A549 (cell line): ENCODE measurements at places on chromosomes 16 and 17.

DNA sequence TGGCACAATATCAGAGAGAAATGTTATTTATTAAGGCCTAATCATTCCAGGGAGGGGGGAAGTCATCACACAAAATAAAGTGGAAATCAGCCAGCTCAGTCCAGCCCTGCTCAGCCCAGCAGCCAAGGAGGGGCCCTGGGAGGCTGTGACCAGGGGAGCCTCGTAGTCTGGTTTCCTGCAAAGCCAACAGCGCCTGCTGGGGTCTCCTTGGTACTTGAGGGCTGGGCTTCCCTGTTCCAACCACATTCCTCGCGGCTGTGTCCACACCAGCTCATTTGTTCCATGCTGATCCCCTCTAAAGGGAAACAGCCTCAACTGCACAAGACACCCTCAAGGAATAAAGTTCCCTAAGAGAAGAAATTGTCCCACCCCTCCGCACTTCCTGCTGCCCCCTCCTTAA lies 154.0 kb downstream of the TMEM132E start:
- DNase-seq = no peak

DNA sequence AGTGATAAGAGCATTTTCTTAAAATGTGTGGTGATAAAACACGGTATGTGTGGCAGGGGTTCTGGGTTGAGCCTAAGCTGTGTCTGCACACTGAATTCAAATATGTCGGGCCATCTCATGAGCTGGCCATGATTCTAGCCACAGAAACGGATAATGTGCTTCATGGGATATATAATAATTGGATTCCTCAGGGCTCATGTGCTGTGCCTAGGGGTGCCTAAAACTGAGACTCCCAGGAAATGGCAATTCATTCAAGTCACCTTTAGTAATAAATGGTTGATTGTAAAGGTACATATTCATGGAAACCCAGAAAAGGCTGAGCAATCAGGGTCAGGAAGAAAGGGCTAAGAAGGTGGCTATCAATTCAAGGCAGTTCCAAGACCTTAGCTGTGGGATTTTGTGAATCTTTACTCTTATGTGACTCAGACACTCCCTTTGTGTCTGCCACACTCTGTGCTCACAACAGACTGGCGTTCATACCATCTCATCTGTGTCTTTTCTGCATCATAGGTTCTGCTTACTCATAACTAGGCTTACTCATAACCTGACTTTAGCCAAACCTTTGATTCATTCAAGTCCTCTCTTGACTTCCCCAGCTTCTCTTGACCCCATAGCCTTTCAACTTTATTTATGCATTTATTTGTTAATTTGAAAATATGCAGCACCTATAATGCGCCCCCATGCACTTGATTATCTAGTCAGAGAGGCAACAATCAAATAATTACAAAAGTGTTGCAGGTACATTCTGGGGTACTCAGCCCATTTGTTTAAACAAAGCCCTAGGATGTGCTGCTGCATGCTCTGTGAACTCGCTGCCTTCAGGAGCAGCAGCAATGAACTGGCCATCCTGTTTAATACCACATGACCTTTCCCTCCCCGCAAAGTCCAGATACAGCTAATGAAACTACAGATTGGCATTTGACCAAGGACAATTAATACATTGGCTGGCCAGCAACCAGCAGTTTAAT lies 28.4 kb upstream of the MED13 start:
- DNase-seq = peak; percentile 88

DNA sequence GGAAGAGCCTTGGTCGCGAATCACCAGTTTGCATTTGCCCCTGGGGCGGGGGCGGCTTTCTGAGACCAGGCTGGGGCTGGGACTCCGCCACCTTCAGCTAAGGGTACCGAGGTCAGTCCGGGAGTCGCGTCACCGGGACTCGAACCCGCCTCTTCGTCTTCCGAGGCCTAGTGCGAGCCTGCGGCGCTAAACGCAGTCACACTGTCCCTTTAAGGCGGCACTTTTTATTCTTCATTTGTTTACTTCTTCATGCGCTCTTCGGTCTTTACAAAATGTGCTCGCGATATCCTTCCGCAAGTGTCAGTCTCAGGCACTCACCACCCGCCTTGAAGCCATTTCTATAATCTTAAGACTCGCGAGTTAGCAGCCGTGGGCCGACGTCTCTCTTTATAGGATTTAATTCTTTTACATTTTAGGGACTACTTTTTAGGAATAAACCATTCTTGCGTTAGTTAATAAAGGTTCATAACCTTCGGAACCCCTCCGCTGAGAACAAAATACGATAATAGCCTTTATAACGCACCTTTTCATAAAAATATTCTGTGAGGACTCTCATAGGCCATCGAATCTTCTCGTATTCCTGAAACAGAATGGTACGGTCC lies 593 bp upstream of the HEXIM1 start:
- peak; percentile 83 for DNase-seq

- DNase-seq = no peak
Measured at GRCh38 chr16:87464691-87465300, 28.0 kb downstream of the ZCCHC14 start.

- peak; percentile 78 for DNase-seq
Measured at GRCh38 chr17:51764387-51764971, 394.0 kb downstream of the CA10 start.

DNA sequence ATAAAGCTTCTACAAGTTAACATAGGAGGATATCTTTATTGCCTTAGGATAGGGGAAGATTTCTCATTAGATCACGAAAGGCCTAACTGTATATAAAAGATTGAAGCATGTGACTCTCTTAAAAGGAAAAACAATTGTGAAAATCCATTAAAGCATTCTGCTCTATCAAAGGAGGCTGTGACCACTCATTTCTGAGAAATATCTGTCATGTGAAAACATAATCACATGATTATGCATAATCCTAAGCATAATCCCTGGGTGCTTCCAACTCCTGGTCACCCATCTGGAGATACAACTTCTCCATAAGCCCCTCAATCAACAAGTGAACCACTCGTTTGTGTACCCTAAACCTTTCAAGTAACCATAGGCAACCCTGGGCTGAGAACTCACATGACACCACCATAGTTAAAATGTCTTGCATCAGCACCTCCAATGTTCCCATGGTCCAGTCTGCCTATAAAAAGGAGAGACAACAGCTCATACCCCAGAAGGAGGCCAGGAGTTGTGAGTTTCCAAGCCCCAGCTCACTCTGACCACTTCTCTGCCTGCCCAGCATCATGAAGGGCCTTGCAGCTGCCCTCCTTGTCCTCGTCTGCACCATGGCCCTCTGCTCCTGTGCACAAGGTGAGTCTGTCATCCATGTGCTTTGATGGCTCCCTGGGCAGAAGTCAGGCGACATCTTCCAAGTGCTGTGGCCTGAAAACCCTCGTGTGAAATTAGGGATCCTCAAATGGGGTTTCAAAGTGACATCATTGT lies at the start of gene CCL18:
Gene CCL18, plus strand, starts transcription at position 487 of the 756 bp plus-strand sequence. Its CDS starts 71 bp downstream, at position 558.
- DNase-seq = no peak

DNA sequence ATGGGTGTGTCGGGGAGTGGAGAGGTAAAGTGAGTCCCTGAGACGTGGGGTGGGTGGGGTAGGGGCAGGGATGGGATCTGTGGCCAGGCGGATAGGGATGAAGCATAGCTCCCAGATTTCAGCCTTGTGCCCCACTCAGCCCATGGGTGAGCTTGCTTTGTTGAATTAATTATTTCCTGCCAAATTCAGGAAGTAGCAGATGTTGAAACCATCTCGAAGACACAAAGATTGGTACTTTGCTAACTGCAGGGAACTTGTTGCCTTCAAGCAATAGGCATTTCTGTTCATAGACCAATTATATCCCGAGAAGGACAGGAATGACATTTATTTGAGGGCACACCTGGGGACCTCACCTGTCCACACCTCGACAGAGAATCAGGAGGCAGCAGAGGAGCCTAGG lies 11.0 kb upstream of the C16orf74 start:
- DNase-seq = no peak

GRCh38 chr17:75996665-75997590 lies 3.7 kb upstream of the CDK3 start:
- no peak for DNase-seq

DNA sequence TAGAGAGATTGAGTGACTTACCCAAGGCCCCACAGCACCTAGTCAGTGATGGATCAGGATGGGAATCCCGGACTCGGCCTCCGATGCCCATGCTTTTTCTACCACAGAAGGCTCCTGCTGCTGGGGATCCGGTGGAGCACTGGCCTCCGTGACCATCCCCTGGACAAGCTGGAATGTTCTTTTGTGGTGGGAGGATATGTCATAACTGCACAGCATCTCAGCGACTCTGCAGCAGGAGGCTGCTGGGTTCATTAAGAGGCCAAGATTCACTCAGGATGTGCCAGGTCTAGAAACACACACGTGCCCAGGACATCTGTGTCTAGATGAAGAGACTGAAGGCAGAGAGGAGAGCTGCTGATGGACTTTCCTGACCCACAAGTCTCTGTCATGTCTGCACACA lies 34.7 kb upstream of the NGFR start:
- no peak for DNase-seq

- DNase-seq = no peak
Measured at GRCh38 chr17:18182978-18183333, 672 bp upstream of the ALKBH5 start.

- DNase-seq = no peak
Measured at GRCh38 chr17:35293151-35293847, 50.4 kb downstream of the SLFN5 start.

DNA sequence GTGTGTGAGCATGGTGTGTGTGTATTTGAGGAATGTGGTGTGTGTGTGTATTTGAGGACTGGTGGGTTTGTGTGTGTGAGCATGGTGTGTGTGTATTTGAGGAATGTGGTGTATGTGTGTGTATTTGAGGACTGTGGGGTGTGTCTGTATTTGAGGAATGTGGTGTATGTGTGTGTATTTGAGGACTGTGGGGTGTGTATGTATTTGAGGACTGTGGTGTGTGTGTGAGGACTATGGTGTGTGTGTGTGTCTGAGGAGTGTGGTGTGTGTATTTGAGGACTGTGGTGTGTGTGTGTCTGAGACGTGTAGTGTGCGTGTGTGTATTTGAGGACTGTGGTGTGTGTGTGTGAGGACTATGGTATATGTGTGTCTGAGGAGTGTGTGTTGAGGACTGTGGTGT lies 18.0 kb upstream of the CACNG1 start:
- no peak for DNase-seq

GRCh38 chr16:72240466-72240865 lies 68.5 kb upstream of the PMFBP1 start:
- no peak for DNase-seq

- no peak for DNase-seq
Measured at GRCh38 chr16:52721331-52721730, 174.4 kb upstream of the TOX3 start.

DNA sequence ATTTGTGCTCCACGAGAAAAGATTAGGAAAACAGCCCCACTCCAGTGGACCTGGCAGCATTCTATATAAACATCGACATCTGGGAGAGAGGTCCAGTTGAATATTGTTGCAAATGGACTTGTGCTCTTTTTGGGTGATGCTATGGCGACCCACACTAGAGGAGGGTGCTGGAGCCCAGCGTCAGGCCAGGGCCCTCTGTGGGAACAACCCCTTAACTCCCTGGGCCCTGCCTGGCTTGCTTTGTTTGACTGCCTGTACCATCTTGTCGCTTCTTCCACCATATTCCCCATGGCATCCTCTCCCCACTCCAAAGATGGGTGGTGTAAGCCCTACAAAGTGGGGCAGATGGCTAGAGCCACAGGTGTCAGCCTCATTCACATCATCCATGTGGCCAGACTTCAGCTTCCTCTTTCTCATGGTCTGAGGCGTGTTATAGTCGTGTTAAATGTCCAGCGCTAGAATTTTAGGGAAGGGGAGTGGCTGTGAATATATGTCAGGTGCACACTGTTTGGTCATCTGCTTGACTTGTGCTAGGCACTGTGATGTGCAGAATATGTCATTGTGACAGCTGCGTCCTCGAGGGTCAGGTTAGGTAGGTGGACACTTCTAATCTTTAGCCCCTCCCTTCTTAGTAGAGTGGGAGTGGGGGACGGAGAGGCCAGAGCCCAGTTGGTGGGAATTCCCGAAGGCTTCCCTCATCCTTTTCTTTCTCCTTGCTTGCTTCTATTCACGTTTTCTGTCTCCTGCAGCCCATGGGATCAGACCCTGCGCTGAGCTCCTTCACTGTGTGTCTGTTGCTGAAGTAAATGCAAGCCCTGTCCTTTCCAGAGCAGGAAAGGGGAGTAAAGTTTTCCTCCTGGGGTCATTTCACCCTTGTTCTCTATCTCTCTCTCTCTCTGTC lies 49.8 kb downstream of the MPRIP start:
- DNase-seq = no peak

GRCh38 chr16:7137560-7138330 lies 194.9 kb upstream of the RBFOX1 start:
- peak; percentile 20 for DNase-seq

DNA sequence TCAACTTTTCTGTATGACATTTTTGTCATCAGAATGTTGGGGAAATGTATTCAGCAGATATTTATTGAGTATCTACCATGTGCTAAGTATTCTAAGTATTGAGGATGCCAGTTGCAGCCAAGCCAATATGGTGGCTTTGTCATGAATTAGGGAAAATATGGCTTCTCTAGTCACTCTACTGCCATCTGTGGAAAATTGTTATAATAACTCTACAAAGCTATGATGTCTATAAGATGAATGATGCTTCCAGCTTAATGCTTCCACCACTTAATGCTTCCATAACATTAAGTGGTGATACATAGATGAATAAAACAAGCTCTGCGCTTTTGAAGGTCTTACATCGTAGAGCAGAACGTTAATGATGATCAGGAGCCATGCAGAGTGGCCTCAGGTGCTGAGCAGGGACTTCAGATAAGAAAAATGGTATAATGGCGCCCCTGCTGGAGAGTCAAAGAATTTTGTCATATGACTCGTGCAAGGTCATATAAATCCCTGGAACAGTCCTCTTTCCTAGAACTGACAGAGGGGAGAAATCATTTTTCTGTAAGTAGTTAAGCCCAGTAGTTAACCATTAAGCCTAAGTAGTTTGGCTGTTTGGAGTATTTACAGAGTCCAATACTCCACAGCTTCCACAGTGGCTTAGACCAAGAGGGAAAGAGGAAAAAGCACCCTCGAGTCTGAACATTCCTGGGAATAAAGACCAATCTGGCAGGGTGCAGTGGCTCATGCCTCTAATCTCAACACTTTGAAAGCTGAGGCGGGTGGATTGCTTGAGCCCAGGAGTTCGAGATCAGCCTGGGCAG lies 2.7 kb upstream of the TMIGD1 start:
- peak; percentile 88 for DNase-seq

- DNase-seq = peak; percentile 31
Measured at GRCh38 chr17:77882481-77883212, 75.9 kb upstream of the TNRC6C start.

DNA sequence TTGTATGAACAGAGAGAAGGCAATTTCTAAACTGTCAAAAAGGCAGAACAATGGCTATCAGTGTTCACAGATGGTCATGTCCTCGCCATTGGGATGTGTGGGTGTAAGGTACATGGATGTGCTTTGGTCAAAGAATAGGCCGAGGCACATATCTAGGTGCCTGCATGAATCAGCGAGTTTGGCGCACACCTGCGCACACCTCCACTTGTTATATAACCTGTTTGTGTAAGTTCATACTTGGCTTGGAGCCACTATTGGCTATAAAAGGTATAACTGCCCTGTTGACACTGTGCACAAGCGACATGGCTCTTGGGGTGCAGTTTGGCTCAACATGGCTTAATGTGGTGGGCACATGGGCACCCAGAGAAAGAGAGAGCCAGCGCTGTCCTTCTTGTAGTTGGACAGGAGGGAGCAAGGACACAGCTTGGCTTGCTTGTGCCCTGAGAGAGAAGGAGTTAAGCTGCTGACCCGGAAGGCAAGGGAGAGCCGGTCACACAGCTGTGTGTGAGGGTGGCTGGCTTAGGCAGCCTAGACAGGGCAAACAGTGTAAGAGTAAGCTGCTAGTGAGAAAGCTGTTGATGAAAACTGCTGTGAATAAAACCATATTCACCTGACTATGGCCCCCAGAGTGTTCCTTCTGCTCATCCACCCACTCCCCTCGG lies 499.1 kb downstream of the KCNJ2 start:
- no peak for DNase-seq
